ENCODE measurements at places on chromosomes 1 and 21. TPM values are rescaled to one million over a fixed set of nuclear protein-coding genes. Genes with fewer than 3 reads are reported as not detected.
A peak's percentile ranks its signal among the peaks of the same experiment; 100 is the strongest.

The RHEX gene
- 0.55 TPM for total RNA-seq

DNA sequence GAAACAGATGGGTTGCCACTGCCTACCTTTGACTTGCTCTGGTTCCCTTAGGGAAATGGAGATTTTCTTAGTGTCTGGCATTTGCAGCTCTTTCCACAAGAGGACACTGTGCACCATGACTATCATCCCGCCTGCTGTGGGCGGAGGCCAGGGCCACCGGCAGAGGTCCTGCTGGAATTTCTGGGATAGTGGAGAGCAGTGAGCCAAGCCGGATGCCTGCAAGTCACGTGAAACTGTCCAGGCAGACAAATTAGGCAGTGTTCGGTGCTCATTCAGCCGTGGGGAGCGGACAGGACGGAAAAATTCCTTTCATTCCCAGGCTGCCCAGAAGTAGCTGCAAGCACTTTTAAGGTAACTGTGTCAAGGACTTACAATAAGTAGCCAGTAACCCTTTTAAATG, 43.4 kb downstream of the IGSF5 start:
- DNase-seq, result no peak

- no peak for DNase-seq
Measured at GRCh38 chr1:220684890-220685289, 5.3 kb upstream of the C1orf115 start.

DNA sequence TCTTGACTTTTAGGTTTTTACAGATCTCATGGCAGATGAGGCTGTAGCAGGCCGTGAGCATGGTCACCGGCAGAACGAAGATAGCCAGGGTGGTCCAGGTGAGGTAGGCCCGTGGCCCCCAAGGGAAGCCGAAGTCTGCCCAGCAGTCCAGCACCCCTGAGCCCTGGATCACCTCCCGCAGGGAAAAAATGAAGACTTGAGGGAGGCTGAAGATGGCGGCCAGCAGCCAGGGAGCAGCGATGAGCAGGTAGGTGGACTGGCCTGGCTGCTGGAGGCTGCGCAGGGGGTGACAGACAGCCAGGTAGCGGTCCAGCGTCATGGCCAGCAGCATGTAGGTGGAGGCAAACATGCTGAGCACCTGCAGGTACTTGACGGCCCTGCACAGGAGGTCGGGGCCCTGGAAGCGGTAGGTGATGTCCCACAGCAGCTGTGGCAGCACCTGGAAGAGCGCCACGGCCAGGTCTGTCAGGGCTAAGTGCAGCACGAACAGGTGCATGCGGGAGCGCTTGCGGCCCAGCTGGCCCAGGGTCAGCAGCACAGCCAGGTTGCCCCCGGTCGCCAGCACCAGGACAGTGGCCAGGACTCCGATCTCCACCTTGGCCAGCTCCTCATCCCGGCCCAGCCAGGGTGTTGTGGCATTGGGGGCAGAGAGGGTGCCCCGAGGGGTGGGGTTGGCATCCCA, 856 bp downstream of the AVPR1B start:
- no peak for DNase-seq

GRCh38 chr1:23100074-23100748, 68.4 kb downstream of the LUZP1 start:
- peak; percentile 54 for DNase-seq

- DNase-seq, result no peak
Measured at GRCh38 chr1:51168936-51169335, 66.9 kb downstream of the C1orf185 start.

Data from CD4-positive, alpha-beta memory T cell (primary cell).